ENCODE measurements at places on chromosomes 7 and 10.

DNA sequence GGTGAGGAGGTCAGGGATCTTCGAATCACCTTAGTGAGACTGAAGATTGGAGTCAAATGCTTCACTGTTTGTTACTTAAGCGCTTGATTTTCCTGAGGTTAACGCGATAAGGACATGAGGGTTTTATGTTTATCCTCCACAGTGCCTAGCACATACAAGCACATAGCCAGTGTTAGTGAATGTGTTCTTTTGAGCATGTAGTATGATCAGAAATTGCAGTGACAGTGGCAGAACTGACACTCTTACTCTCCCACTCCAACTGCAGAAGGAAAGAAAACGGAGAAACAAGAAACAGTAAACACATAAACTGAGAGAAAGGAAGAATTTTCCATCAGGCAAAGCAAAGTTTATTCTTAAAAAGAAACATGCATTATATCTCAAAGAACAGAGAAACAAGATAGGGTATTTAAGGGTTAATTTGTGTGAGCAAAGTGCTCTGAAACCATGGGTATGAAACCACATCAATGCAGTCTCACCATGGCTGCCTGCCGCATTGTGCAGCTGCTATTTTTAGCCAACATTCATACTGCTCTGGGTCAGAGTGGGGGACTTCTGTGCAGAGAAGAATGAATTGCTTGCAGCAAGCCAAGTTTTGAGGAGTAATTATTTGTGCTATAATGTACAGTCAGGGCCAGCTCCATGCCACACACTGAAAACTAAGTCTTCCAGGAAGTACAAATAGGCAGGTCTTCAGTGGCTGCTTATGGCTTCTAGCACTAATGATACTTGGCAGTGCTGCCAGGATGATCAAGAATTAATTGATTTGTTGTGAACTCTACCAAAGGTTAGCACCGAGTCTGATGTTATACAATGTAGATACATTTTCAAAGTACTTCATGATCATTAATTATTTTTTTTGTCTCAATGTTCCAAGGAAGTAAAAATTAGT, 152.0 kb downstream of the MACC1 start:
- peak; percentile 26 for DNase-seq

DNA sequence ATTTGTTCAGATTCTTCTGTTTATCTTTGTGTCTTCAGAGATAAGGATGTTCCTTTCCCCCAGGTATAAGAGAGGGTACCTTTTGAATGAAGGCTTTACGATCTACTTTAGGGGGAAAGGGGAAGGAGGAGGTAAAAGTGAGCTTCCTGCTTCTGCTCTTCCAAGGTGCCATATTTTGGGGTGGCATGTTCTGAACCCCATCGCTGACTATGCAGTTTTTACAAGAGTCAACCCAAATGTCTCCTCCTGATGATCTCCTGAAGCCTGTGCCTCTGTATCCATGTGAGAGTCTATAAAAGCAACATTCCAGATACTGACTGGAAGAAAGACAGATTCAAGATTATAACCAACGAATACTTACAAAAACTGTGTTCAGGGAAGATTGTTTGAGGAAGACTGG, 102.5 kb downstream of the ZNF277 start:
- DNase-seq = no peak

DNA sequence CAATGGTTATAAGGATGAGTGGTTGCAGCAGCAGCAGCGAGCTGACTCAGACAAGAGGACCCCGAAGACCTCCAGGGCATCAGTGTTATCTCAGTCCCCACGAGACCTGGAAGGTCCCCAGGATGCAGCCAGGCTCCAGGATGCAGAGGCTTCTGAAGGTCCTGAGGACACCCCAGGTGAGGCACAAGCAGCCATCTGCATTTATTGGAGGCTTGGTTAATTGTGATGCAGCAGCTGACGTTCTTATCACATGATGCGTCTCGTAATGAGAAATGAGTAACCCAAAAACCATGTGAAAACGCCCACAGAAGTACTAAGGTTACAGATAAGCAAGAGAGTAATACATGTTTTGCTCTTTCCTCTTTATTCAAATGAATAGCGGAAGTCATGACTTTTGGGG, 17.4 kb downstream of the C7orf57 start:
- peak; percentile 57 for DNase-seq

DNA sequence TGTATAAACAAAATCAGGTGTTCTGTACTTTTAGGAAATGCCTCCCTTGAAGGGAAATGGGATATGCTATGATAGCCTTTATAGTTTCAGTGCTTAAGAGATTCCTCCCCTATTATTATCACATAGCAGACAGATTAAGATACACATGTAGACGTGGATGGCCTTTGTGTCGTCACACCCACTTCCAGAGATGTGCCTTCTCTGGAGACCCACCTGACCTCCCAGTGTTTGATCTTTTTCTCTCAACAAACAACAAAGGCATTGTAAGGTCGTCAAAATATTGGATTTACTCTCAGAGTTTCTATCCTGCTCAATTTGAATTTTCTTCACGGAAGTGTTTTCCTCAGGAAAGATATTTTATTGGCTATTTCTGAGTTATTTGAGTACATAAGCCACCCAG, 25.7 kb upstream of the C1GALT1 start:
- no peak for DNase-seq

- DNase-seq = no peak
These were observed 83.4 kb upstream of the ODAD2 start for GRCh38 chr10:28082316-28082715.

DNA sequence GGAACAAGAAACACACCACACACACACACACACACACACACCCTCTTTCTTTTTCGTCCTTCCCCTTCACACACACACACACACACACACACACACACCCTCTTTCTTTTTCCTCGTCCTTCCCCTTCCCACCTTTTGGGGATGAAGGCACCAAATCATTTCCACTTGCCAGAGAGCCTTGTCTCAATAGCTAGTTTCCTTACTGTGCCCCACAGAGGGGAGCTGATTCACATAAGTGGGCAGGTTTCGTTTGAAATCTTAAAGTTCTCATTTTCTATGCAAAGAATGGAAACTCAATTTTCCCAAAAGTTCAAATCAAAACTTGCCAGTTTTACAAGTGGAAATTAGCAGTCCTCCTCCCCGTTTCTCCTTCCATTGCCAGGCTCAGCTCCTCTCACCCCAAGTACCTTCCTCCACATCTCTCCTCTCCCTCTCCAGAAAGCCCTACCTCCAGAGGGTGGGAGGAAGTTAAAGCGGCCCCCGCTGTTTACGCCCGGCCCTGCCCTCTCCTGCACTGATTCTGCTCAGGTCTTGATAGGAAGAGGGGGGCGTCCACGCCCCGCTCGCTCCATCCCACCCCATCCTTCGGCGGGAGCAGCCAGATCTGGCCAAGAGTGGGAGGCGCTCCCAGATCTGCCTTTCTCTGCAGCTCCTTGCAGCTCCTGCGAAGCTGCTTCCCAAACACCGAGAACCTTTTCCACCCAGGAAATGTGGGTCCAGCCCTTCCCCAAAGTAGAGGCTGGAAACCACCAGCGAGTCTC, 1.3 kb downstream of the CTTNBP2 start:
- no peak for DNase-seq

DNA sequence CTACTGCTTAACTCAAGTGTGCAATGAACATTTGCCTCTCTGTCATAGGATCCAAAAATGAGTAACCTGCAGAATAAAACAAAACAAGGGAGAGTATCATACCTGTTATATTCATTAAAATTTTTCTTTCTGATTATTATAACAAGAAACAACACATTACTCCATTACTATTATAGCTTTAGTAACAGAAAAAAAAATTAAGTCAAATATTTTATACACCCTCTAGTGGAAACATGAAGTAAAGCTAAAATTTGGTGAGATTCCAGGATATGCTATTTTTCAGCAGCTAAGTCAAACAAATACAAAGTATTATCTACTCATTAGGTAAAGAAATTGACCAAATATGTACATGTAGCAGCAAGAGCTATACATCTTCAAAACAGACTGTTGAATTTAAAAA, 56.3 kb downstream of the PDZD8 start:
- DNase-seq = peak; percentile 24

GRCh38 chr7:47373871-47374451, 207.9 kb downstream of the TNS3 start:
- DNase-seq = no peak
